CD4-positive, alpha-beta T cell treated with Interleukin-4 for 1 hour (primary cell): ENCODE measurements at places on chromosomes 5 and 9.

DNA sequence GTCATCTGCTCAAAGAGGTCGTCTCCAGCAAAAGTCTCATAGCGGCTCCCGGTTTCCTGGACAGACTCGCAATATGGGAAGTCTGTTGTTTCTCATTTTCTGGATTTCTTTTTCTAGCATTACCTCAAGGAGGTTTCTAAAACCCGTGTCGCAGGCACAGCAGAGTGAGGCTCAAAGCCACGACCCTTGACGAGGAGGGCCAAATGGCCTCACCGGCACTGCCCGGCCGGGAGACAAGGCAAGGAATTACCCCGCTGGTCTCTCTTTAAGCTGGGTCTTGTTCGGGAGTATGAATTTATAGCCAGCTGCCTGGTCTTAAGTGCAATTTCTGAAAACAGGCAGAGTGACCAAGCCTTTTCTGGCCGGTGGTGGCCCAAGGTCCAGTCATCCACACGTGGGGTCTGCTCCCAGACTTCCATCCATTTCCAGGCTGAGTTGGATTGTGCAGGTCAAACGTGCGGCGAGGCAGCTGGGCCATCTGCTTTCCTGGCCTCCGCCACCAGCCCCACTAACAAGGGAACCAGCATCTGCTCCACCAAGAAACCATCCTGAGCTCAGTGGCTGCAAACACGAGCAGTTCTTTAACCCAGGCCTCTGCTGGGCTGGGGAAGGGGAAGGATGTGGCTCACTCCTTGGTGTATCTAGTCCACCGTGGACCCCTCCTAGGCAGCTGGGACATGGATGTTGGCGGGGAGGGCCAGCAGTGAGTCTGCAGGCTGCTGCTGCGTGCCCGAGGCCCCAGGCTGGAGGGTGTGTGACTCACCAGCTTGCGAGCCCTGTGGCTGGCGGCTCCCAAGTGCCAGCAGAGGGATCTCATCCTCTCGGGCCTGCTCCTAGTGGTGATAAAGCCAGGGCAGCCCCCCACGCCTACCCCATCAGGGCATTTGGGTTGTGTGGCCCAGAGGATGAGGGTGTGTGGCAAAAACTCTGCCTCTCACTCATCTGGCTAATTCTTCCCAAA, 55.6 kb upstream of the COL5A1 start:
- DNase-seq = no peak

DNA sequence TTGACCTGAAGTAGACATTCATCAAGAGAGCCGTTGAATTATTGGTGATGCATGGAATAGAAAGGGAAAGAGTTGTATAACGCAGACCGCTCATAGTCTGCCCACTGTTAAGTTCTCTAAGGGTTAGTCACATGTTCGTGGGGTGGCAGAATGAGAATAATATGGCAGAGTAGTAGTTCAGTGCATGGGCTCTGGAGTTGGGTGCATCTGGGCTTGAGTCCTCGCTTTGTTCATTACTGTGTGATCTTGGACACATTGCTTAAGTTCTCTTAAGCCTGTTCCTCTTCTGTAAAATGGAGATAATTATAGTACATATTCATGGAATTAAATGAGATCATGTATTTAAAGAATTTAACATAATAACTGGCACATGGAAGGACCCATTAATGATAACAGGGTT, 23.6 kb downstream of the TNPO1 start:
- no peak for DNase-seq

GRCh38 chr5:8230868-8231267, 361.9 kb downstream of the MTRR start:
- no peak for DNase-seq

- DNase-seq = no peak
These were observed 470.6 kb downstream of the PRDM9 start for GRCh38 chr5:23977997-23978396.

GRCh38 chr5:61381968-61382367, 49.9 kb downstream of the ZSWIM6 start:
- DNase-seq = no peak

DNA sequence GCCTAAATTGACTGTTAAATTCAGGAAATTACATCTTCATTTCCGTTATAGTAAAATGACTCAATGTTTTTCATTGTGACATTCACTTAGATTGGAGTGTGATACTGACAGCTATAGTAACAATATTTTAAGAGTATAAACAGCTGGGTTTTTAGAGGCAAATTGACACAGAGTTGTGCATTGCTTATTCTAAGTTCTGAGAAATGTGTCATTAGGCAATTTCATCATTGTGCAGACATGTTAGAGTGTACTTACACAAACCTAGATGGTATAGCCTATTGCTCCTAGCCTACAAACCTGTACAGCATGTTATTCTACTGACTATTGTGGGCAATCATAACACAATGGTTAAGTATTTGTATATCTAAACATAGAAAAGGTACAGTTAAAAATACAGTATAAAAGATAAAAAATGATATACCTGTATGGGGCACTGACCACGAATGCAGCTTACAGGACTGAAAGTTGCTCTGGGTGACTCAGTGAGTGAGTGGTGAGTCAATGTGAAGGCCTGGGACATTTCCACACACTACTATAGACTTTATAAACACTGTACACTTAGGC, 132.7 kb downstream of the PDE4D start:
- DNase-seq = peak; percentile 8

DNA sequence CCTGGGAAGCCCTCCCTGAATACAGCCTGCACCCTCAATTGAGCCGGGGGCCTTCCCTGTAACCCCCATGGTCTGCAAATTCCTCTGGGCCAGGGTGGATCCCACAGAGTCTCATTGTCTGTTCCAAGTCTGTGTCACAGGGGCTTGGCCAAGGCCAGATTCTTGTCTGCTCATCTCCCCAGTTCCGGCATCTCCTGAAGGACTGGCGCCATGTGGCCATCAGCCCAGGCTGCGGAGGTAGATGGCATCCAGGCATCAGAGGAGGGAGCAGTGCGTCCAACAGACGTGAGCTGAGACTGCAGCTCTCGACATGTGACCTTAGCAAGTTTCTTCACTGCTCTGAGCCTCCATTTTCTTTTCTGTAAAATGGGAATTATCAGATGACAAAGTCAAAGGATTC, 37.3 kb upstream of the RPL26L1 start:
- no peak for DNase-seq

- DNase-seq = no peak
These were observed 32.9 kb downstream of the NDFIP1 start for GRCh38 chr5:142141463-142141862.

- no peak for DNase-seq
These were observed 323.7 kb downstream of the ADAMTS6 start for GRCh38 chr5:65157906-65158603.

DNA sequence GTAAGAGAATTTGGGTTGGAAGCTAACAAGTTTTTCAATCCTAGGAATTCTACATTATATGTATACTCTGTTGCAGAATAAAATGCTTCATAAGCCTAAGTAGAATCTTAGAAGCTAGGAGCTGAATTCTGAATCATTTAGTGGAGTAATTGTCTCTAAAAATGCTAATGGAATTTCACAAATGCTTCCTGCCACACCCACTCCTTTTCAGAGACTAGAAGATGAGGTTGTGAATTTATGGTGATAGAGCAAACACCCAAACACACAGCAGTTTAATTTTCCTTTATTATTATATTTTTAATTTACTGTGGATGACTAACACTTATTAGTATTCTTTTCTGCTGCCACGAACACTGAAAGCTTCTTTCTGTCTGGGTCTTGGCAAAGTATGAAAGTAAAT, 208.0 kb upstream of the PDE4D start:
- DNase-seq = no peak

GRCh38 chr5:74035521-74035937, 409.5 kb downstream of the ARHGEF28 start:
- DNase-seq = no peak

DNA sequence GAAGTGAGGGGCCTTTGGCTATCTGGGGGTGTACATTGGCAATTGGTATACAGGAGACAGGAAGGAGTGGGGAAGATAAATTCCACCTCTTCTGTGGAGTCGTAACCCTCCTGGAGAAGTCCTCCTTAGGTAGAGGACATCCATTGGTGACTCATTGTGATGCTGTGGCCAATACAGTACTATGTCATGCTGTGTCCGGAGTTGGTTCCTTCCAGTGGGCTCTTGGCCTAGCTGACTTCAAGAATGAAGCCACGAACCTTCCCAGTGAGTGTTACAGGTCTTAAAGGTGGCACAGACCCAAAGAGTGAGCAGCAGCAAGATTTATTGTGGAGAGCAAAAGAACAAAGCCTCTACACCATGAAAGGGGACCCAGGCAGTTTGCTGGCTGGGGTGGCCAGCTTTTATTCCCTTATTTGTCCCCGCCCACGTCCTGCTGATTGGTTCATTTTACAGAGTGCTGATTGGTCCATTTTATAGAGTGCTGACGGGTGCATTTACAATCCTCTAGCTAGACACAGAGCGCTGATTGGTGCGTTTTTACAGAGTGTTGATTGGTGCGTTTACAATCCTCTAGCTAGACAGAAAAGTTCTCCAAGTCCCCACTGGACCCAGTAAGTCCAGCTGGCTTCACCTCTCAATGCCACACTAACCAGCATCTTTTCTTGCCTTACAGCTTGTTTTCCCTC, 37.3 kb upstream of the FBP1 start:
- DNase-seq = no peak

DNA sequence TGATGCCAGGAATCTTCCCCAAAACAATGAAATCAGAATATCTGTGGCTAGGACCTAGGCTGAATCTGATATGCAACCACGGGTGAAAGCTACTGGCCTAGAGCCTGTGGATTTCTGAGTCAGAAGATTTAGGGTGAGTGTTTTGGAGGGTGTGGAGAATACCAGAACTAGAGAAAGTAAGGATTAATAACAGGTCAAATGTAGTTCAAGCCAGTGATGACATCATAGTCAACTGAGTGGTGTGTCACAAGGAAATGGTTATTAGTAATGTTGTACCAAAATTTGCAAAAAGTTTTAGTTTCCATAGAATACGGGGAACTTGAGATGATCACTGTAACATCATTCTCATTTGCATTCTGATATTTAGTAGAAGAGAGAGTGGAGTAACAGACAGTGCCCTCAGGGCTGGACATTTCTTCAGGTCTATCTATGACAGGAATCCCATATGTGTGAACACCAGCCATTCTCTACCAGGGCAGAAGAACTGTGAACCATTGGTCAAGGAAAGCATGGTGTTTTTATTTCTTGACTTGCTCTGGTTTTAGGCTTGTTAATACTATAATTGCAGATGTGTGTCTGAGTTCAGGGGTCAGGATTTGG, 3.7 kb downstream of the GALNT12 start:
- no peak for DNase-seq

GRCh38 chr9:5917888-5918287, 27.2 kb downstream of the MLANA start:
- DNase-seq = no peak

DNA sequence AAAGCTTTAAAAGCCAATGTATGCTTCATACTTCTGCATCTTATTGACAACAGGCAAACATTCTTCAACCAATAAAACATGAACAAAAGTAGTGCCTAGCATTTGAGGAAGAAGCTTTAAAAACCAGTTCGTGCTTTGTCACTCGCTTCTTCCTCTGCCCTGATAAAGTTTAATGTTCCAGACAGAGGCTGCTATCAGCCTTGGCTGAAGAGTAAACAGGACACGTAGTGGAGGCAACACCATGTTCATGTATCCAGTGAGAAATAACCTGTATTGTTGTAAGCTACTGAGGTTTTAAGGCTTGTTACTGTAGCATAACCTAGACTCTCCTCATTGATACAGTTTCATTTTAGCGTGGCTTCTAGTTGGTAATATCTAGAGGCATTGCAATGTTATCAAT, 3.2 kb upstream of the FUBP3 start:
- no peak for DNase-seq

DNA sequence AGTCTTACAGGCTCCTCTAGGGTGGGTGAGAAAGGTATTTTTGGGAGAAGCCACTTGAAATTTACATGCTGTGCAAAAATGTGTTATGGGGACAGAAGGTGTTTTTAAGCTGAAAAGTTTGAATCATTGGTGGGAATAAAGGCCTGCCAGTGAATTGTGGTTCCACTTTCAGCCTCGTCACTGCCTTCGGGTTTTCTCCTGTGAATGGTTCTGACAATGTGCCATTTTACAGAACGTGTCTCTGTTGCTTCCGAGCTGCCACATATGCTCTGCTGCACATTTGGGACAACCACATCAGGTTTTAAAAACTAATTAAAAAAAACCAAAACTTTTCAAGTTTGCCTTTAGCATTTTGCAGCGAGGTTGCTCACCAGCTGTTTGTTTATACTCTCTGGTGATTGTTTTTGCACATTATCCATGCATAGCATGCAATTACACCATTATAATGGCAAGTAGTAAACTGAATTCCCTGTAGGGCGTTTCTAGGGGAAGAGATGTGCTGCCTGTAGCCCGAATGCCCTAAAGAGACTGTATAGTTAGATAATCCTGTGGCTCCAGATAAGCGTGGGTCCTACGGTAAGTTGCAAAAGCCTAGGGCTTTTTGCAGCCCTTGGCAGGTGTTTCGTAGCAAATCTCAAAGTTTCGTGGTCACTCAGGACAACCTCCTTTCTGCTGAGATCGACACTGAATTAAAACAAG, 40.1 kb upstream of the SUB1 start:
- no peak for DNase-seq

GRCh38 chr9:133839822-133840329, 101.7 kb upstream of the SARDH start:
- DNase-seq = no peak

GRCh38 chr9:130835441-130836298, 616 bp downstream of the ABL1 start:
- peak; percentile 14 for DNase-seq

DNA sequence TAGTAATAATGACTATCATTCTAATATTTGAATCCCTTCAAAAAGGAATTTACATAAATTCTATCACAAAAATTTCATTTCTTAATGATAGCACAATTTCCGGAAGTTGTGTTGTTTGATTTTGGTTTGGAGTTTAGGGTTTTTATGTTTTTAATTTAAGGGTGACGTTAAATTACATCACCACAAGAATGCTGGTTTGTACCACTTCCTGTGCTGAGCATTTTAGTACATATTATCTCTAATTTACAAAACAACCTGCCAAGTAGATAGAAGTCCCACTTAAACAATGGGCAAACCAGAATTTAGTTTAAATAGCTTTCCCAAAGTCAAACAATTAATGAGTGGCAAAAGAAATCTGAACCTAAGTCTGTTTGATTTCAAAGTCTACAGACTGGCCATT, 63.4 kb downstream of the DENND1A start:
- DNase-seq = peak; percentile 34

- DNase-seq = peak; percentile 22
These were observed 57.0 kb downstream of the C9orf153 start for GRCh38 chr9:86202338-86202882.
